Stimulated activated CD8-positive, alpha-beta memory T cell treated with anti-CD3 and anti-CD28 coated beads, Interleukin-4, amount 100 ng/mL, for 1 hour (primary cell): ENCODE measurements at places on chromosomes 7 and 10.

DNA sequence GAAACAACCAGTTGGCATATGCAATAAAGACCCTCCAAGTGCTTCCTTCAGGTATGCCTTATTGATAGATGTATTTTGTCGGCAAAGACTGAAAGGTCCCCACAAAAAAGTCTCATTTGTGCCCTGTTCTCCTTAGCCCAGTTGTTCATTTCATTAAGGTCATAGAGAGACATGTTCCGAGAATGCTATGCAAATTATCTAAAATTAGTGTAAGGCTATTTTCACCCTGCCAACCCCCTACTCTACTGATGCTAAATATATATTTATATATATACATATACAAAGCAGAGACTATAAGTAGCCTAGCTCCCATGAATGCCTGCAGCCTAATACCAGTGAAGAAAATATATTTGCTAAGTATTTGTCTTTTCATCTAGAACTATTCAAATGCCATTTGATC, 96.7 kb upstream of the ADO start:
- DNase-seq, result no peak

GRCh38 chr7:129073738-129074137, 18.8 kb upstream of the TNPO3 start:
- DNase-seq, result no peak

DNA sequence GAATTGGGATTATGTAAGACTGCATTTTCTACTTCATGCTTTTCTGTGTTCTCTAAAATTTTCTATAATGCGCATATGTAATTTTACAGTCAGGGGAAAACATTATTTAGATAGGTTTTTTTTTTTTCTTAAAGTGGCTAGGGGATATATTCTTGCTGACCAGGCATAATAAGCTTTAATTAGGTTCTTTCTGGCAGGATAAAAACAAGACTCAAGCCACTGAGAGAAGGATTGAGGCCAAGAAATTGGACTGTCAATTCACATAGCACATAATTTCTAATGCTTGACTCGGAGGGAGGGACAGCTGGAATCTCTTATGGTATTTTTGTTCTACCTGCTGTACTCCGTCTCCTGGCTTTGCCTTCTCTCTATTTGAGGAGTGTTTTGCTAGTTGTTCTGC, 119.8 kb upstream of the NPVF start:
- no peak for DNase-seq

DNA sequence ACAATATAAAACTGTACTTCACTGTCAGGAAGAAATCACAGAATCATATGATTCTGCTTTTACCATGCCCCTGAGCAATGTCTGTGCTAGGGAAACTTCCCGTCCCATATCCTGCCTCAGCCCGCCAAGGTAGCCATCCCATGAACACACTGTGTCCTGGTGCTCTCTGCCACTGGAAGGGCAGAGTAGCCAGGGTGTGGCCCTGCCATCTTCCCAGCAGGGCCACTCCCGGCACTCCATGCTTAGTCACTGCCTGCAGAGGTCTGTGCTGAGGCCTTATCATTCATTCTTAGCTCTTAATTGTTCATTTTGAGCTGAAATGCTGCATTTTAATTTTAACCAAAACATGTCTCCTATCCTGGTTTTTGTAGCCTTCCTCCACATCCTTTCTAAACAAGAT, 31.8 kb downstream of the AP3M1 start:
- no peak for DNase-seq

- no peak for DNase-seq
Observed at GRCh38 chr7:137001041-137001440, 132.6 kb downstream of the CHRM2 start.

GRCh38 chr7:82694022-82694421, 250.4 kb upstream of the CACNA2D1 start:
- no peak for DNase-seq

- DNase-seq, result no peak
Observed at GRCh38 chr7:69837387-69838068, 239.3 kb downstream of the AUTS2 start.

GRCh38 chr10:123272171-123272570, 118.0 kb downstream of the BUB3 start:
- no peak for DNase-seq

DNA sequence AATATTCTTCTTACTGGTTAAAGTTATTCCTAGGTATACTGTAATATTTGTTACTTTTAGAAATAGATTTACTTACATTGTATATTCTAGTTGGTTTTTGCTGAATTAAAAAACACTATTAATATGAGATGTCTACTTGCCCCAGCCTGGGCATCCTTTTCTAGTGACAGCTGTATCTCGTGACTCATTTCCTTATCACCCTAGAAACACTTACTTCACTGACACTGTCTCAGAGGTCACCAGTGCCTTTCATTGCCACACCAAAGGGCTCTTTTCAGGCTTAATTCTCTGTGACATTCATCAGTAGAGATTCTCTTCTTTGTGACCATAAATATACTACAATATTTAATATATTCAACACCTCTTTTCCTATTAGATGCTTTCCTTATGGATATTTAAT, 194.7 kb downstream of the GALNT17 start:
- DNase-seq, result no peak

DNA sequence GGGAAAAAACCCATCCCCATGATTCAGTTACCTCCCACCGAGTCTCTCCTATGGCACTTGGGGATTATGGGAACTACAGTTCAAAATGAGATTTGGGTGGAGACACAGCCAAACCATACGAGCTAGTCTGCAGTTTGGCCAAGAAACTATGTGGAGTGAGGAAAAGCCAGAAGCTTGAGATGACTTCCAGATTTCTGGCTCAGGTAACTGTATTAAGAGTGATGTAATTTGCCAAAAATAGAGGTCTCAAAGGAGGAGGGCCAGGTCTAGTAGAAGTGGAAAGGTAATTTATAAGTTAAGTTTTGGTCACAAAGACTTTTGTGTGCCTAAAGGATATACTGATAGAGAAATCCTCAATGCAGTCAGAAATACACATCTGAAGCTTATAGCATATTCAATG, 279.7 kb upstream of the MGMT start:
- DNase-seq, result no peak

GRCh38 chr7:69871213-69871885, 273.1 kb downstream of the AUTS2 start:
- no peak for DNase-seq

GRCh38 chr7:7979558-7979957, 11.0 kb downstream of the GLCCI1 start:
- DNase-seq, result no peak

DNA sequence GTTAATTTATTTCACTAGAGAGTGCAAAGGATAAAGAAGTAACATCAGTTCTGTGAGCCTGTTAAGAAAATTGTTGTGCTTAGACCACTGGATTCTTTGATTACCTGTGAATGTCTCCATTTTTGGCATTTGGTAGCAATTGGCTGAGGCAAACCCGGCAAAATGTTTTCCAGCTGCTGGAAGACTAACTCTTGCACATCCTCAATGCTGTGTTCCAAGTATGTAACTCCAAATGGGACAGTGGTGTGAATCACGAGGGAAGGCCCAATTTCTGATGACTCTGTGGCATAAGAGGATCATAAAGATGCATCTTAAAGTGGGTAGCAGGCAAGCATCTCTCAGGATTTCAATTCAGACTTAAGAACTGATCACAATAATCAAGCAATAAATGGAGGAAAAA, 268.8 kb downstream of the RNLS start:
- no peak for DNase-seq

- DNase-seq, result no peak
Observed at GRCh38 chr7:934469-935163, 19.9 kb downstream of the ADAP1 start.

DNA sequence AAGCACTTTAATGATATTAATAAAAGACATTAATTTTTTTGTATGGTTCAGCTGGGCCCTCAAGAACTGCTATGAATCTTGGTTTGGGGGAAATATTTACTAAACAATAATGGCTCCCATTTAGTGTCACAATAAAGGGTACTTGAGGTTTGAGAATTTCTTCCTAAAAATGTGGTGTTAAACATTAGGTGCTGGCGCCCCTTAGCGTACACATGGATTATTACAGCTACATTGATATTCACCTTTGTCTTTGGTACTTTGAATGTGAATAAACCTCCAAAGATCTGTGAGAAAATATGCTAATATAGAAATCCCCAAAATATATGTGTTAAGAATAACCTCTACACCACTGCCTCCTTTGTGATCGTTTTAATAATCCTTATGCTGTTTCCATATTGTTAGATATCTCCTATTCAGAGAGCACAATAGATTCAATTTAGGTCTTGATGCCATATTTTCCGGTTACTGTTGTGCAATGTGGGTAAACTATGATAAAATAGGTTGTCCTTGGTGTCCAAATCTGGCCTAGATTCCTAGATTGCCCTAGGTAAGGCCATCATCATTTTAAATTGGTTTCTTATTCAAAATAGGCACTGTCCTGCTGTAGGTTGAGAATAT, 161.8 kb upstream of the CACNA2D1 start:
- DNase-seq, result no peak

DNA sequence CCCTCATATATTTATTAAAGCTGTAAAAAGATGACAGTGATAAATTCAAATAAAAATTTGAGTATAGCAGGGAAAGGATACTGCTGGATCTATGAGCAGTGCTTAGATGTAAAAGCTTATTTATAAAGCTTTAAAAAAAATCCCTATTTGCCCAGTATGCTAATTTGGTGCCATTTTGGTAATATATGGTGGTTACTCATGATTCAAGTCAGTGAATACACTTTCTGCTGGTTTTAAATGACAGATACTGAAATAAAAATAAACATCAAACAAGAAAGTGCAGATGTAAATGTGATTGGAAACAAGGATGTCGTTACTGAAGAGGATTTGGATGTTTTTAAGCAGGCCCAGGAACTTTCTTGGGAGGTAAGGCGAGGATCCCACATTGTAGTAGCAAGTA, 134.4 kb upstream of the SAMD8 start:
- no peak for DNase-seq

- no peak for DNase-seq
Observed at GRCh38 chr7:91912494-91912893, 28.2 kb upstream of the AKAP9 start.

DNA sequence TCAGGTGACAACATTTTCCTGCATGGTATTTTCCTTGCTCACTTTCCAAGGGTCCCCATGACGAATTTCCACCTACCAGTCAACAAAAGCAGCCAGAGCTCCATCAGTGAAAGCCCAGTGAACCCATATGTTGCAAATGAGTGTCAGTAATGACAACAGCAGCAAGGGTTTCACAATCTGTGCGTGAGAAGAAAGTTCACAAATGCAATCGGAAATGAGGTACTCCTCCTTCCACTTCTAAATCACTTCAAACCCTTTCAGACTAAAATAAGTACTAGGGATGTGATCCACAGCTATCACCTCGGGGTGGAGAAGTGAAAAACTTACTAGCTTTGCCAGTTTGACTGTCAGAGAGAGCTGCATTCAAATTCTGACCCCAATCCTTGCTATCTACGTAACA, 55.6 kb upstream of the BET1 start:
- no peak for DNase-seq

- no peak for DNase-seq
Observed at GRCh38 chr10:945778-946177, 14.3 kb upstream of the LARP4B start.

- no peak for DNase-seq
Observed at GRCh38 chr10:113538151-113538550, 14.7 kb upstream of the HABP2 start.

DNA sequence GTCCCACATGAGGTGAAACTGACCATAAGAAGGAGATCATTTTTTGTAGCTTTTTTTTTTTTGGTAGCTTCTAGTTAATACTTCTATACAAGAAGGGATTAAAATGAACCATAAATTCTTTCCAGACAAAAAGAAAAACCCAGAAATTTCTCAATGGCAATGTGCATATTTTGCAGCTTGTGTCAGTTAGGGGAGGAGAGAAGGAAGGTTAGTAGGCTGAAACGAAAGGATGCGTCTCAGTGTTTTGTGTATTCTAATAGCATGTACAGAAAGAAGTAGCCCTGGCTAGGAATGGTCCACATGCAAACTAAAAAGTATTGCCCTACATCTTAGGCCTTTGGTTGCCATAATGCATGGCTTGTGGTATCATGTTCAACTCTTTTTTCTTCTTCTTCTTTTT, 90.6 kb downstream of the CACNB2 start:
- no peak for DNase-seq

DNA sequence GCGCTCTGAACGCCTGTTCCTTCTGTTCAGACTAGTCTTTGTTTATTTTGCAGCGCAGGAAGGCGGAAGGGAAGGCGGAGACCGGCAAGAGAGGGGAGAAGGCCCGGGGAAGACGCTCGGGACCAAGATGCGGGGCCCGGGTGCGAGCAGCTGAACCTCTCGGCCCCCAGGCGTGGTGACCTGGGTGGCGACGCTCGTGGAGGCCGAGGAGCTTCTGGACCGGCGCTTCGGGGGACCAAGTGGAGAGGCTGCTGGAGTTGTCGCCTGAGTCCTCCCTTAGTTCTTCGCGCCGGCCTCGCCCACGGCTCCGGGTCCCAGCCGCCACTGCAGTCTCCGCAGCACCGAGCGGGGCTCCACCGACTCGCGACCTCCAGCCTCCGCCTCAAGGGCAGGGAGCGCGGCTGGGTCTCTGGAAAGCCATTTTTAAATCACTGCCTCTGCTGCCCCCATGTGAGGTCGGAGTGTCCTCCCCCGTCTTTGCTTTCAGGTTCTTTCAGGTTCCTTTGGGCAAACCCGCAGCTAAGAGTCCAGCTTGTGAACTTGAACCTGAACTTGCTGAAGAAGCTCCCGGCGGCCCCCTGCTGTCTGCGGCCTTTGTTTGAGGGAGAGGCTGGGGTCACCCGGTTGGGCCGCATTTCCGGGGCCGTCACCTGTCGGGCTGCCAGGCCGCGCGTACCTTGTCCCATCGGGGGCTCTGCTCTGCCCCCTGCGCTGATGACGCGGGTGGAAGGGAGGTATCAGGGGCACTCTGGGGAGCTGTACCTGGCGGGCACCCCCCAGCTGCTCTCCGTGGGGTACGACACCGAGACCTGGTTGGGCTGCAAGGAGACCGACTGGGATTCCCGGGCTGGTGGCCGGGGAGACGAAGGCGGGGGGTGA, 136.0 kb downstream of the KIF20B start:
- DNase-seq, result no peak

GRCh38 chr10:43249962-43250614, 16.8 kb downstream of the RASGEF1A start:
- DNase-seq, result no peak

GRCh38 chr10:132912713-132913558, 29.4 kb downstream of the CFAP46 start:
- no peak for DNase-seq

- DNase-seq, result no peak
Observed at GRCh38 chr7:6409944-6410693, 37.6 kb downstream of the DAGLB start.
